ENCODE measurements at places on chromosomes 2 and 18.

DNA sequence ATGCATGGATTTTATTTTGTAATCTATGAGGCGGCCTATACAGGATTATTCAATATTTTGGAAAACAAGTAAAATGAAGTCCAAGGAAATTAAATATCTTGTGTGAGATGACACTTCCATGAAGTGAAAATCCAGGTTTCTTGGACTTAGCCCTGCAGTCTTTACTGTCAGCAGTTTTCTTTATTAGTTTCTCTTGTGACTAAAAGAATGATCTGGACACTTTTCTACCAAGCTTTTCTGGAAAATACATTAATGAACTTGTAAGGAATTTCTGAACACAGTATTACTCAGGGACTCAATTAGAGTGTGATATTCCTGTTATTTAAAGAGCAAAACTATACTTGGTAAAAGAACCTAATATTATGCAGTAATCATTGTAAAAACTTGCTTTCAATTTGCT, 610.4 kb upstream of the SLC8A1 start:
- no peak for DNase-seq

DNA sequence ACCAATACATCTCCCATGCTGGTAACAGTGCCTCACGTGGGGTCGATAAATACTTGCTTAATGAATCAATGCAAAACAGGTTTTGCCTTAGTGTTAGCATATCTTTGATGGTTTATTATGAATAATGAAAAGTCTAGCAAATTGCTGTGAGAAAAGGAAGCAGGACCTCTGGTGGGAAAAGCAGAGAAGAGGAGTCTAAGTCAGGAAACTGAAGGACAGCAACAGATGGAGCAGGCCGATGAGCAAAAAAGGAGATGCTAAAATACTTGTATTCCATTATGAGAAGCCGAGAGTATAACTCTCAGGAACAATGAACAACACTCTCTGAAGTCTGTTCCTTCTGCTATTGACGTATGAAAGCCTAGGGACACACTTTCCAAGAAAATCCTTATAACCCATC, 555.2 kb upstream of the KLHL29 start:
- DNase-seq, result no peak

- DNase-seq, result no peak
Observed at GRCh38 chr2:54586062-54586461, 129.9 kb downstream of the SPTBN1 start.

DNA sequence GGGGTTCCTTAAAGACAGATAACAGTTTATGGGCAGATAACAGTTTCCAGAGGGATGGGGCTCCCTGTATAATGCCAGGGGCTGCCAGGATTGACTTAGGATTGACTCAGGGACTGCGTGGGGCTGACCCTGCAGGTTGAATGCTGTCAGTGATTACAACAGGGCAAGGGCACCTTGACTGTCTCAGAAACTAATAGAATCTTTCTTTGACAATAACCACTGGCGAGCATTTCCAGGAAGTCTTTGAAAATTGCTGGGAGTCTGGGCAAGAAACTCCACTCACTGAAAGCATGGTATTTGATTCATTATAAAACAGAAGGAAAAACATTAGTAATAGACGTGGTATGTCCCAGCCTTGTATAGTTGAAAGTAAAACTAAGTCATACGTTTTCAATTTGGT, 101.0 kb downstream of the GPD2 start:
- DNase-seq, result no peak

DNA sequence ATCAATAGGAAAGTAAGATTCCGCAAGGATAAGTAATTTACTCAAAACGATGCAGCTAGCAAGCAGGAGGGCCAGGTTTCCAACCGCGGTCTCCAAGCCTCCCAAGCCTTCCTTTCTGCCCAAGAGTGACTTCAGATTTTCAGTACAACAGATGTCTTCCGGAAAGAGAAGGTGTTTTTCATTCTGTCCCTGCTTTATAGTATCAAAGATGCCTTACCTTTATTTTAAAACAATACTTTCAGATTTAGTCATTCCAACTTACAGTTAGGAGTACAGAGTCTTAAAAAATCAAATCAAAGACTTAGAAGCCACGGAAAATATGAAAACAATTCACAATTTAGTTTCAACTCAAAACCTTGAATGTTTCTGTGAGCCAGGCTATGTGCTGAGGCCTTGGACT, 43.6 kb downstream of the CYB5A start:
- no peak for DNase-seq

GRCh38 chr2:30960213-30960612, 153.0 kb upstream of the CAPN13 start:
- DNase-seq, result no peak

- DNase-seq, result no peak
Observed at GRCh38 chr18:48295586-48296311, 113.4 kb downstream of the ZBTB7C start.

DNA sequence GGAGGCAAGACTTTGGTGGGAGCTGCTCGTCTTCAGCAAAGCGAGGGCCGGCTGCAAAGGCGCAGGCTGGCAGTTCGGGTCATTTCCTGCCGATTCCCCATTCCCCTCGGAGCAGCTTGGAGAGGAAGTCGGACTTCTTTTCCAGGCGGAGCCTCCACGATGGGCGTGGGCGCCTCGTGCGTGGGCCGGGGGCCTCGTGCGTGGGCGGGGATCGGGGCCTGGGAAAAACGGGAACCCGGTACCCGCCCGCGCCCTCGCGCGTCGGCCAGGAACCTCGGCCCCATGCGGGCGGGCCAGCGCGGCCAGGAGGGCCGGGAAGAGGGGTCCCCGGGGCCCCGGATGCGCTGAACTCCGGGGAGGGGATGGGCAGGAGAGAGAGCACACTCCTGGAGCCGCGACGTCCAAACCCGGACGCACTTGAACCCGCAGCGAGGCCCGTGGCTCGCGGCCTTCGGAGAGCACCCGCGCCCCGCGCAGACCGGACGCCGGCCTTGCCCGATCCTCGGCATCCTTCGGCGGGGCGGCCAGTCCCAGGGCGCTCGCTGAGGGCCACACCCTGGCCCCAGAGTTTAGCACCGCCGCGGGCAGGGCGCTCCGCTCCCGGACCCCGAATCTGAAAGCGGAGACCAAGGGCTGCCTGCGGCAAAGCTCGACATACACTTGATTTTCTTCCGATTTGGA, 368.4 kb downstream of the MTX2 start:
- no peak for DNase-seq

DNA sequence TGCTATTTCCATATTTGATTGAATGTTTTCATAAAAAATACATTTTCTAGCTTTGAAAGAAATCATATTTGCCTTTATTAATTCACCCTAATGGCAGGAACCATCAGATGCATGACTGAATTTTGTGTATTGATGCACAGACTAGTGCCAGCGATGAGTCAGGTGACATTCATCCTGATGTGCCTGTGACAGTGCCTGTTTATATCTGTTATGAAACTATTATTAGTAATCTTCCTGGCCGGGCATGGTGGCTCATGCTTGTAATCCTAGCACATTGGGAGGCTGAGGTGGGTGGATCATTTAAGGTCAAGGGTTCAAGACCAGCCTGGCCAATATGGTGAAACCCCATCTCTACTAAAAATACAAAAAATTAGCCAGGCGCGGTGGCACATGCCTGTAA, 170.0 kb downstream of the TSN start:
- DNase-seq, result no peak

GRCh38 chr2:68736086-68736485, 1.5 kb downstream of the ARHGAP25 start:
- DNase-seq, result no peak

- no peak for DNase-seq
Observed at GRCh38 chr2:39954346-39954745, 175.3 kb upstream of the THUMPD2 start.
